ENCODE measurements at places on chromosomes 3 and 15.

DNA sequence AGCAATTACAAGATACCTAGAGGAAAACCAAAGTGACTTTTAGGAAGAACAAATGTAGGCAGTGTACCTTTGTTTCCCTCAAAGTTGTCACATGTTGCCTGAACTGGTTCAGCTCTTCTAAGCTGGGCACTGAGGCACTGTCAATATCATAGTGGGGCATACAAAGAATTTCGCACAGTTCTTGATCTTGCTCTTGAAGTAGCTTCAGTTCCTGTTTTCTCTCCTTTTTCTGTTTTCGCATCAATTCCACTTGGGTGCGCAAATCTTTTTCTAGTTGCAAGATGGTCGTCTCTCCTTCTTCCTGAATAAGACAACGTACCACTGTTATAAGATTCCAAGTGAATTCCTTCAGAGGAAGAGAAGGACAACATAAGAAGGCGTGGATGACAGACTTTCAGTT is 12.7 kb downstream of the PRC1 start:
- no peak for DNase-seq

GRCh38 chr3:194828116-194828515 is 142.4 kb downstream of the FAM43A start:
- DNase-seq, result peak; percentile 33

GRCh38 chr3:120013481-120013880 is 80.8 kb downstream of the GSK3B start:
- peak; percentile 51 for DNase-seq

DNA sequence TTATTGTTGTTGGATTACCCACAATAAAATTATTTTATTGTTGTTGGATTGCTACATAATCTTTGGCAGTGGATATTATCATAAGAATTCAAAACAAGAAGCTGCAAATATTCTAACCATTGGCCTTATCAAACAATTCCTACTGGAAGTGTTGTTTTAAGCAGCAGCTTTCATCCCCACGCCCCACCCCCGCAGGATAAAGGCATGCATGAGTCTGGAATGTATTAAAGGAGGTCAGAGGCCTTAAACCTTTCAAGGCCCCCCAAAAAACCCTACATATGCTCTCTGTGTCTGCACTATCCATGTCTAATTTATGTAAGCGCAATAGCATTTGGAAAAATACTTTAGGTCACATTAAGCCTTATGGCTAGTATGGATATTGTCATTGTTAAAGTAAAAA is 23.1 kb downstream of the P3H2 start:
- no peak for DNase-seq

DNA sequence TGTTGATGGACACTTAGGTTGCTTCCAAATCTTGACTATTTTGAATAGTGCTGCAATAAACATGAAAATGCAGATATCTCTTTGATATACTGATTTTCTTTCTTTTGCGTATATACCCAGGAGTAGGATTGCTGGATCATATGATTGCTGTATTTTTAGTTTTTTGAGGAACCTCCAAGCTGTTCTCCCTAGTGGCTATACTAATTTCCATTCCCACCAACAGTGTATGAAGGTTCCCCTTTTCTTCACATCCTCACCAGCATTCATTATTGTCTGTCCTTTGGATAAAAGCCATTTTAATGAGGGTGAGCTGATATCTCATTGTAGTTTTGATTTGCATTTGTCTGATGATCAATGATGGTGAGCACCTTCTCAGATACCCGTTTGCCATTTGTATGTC is 12.5 kb downstream of the PATL2 start:
- DNase-seq, result no peak

DNA sequence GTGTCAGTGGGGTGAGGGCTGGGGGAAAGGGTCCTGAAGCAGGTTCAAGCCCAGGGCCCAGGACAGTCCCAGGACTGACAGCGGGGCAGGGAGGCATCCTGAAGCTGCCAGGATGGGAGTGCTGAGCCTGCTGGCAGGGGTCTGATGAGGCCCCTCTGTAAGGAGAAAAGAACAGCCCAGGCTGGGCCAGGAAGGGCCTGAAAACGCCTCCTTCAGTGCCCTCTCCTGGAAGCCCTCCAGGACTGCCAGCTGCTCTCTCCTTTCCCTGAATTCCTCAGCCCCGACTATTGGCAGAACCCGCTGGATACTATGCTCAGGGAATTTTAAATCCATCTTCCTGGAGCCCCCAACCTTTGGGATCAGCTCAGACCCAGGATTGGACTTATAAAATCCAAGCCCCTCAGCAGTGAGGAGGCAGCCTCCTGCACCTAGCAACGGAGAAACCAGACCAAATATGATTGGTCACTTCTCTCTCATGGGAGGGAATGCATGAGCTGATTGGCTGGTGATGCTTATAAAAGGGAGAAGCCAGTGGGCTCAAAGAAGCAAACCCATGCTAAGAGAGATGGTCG is 203.5 kb upstream of the LINGO1 start:
- DNase-seq, result peak; percentile 22

GRCh38 chr3:56484122-56484521 is 15.9 kb upstream of the ERC2 start:
- DNase-seq, result no peak

GRCh38 chr3:96705895-96706294 is 108.5 kb upstream of the EPHA6 start:
- DNase-seq, result no peak

GRCh38 chr15:65466901-65467300 is 44.2 kb upstream of the IGDCC4 start:
- DNase-seq, result peak; percentile 29

DNA sequence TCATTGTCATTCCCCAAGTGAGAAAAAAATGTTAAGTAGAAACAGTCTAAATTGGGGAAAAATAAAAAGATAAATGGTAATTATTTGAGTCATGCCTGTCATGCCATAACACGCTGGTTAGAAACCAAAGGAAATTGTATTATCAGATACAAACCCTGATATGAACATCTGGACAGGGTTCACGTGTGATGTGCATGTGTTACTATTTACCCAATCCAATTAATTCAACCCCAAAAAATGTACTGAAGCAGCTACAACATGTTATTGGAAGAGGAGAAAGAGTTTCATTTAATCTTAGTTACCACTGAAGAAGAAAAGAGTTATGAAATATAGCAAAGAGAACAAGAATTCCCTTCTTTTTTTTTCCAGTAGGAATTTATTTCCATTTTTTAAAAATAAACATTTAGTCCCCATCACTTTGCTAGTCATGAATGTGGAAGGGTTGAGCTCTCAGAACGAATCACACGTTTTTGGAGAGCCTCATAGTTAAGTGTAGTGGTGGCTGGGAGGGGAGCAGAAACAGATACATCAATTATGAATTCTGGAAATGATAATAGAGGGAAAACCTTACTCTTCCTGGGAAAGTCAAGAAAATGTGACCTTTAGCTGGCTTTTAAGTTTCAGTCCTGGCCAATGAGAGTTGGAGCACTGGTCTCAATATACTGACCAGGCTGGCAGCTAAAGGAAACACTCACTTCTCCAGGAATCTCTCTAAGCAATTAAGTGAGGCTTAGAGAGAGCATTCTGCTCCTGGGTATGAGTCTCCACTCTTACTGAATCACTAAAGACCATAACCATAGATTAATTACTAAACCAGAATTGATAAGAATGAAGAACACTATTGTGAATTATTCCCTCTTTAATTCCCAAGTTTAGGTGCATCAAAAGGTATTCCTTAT is 796.5 kb downstream of the GRM7 start:
- DNase-seq, result no peak

- DNase-seq, result no peak
Observed at GRCh38 chr3:197006446-197006845, 23.2 kb downstream of the MELTF start.

- DNase-seq, result peak; percentile 38
Observed at GRCh38 chr15:83248151-83249029, 36.1 kb downstream of the BNC1 start.

- DNase-seq, result no peak
Observed at GRCh38 chr3:54360320-54360719, 238.0 kb downstream of the CACNA2D3 start.

DNA sequence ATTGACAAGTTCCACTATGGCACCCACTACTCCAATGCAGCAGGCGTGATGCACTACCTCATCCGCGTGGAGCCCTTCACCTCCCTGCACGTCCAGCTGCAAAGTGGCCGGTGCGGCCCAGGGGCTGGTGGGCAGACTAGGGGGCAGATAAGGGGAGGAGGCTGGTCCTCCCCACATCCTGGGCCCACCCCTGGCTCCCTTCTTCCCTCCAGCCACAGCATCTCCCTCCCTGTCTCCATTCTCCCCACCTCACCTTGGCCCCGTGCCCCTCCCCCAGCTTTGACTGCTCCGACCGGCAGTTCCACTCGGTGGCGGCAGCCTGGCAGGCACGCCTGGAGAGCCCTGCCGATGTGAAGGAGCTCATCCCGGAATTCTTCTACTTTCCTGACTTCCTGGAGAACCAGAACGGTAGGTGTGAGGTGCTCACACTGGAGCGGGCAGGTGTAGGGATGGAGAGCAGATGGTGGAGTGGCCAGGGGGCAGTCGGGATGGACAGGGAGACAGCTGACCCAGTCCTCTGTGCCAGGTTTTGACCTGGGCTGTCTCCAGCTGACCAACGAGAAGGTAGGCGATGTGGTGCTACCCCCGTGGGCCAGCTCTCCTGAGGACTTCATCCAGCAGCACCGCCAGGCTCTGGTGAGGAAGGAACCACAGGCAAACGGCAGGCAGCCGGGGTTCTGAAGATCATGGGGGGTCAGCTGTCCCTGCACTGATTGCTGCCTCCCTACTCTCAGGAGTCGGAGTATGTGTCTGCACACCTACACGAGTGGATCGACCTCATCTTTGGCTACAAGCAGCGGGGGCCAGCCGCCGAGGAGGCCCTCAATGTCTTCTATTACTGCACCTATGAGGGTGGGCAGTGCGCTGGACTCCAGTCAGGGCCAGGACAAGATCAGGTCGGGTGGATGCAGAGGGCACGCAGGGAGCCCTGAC is 26.0 kb downstream of the NBEAL2 start:
- DNase-seq, result no peak

GRCh38 chr3:157631478-157631877 is 128.3 kb upstream of the VEPH1 start:
- no peak for DNase-seq

GRCh38 chr3:172707030-172707429 is 3.8 kb downstream of the NCEH1 start:
- DNase-seq, result no peak
